Stimulated activated CD8-positive, alpha-beta memory T cell treated with anti-CD3 and anti-CD28 coated beads, Interleukin-4, amount 100 ng/mL, for 1 hour (primary cell): ENCODE measurements at places on chromosomes 7 and 10.

- no peak for DNase-seq
These were observed 550.7 kb downstream of the TYW1 start for GRCh38 chr7:67547183-67547907.

- no peak for DNase-seq
These were observed 168.6 kb upstream of the ETV1 start for GRCh38 chr7:14158111-14158510.

DNA sequence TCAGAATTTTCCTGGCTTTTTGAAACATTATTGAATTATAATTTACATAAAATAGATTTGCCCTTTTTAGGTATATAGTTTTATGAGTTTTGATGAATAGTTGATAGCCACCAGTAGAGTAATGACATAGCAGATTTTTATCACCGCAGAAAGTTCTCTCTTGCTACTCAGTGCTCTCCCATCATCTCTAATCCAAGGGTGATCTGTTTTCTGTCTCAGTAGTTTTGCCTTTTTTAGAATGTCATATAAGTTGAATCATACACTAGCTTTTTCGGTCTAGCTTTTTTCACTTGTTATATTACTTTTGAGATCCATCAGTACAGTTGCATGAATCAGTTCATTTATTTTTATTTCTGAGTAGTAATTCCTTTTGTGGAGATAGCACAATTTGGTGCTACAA lies 17.9 kb downstream of the RSBN1L start:
- DNase-seq, result no peak

GRCh38 chr7:116576350-116577319 lies 51.8 kb downstream of the CAV1 start:
- DNase-seq, result no peak

DNA sequence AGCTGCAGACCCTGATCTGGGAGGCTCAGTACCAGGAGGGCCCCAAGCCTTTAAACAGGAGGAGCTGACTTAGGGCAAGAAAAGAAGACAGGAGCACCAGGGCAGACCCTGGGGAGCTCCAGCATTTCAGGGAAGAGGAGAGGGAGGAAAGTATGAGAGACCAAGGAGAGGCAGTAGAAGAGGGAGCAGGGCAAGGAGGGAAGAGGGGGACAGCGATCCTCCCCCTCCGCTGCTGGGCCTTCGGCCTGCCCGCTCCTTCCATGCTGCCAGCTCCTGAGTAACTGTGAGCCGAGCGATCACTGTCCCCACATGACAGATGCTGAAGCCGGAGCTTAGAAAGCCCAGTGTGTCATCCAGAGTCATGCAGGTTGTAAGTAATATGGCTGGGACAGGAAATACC lies 65.9 kb downstream of the ALOX5 start:
- no peak for DNase-seq

DNA sequence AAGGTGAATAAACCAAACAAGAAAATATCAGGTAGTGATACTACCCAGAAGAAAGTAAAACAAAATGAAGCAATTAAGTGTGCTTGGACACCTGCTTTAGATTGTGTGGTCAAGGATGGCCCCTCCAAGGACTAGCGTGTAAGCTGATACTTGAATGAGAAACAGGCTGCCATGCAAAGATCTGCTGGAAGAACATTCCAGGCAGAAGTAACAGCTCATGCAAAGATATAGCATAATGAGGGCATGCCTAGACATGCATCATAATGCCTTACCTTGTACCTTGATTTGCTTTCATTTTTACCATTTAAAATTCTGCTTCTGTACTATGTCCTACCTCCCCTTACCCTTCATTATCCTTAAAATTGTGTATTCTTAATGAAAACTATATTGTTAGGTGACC lies 74.8 kb upstream of the HDAC9 start:
- DNase-seq, result no peak

DNA sequence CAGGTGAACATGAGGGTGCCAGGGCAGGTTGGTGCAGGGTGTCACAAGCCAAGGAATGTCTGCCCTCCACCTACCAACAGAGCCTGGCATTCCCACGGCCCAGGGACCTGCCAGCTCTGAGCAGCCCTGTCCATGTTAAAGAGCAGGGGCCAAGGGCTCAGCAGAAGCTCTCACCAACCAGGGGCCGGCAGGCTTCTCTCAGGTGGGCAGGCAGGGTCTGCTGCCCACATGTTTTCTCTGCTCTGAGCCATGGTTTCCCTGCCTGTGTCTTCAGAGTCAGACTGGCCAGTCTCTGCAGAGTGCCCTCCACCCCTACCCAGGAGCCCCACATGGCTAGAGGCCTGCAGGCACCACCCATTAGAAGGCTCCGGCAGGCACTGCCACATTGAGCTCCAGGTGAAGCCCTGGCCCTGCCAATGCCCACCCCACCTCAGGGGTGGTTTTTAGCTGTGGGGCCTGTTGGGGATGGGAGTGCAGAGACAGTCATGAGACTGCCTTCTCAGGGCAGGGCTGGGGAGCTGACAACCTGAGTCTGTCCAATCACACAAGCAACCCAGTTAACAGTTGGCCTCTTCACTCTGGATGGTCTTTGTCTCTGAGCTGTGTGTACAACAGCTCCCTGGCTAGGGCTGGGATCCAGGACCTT lies 135.9 kb downstream of the ARHGAP22 start:
- no peak for DNase-seq

DNA sequence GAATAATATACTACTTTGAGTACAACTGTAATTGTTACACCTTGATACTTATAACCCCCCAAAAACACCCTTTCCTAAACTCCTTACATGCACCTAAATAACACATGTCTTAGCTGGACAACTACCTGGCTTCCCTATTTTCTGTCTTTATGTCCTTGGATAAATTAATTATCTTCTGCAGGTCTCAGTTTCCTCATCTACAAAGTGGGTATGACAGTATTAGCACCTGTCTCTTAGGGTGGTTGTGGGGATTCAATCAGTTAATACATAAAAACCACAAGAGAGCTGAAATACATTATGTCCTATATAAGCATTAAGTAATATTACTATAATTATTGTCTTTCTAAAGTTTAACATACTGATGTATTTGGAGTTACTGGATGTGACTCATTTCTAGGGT lies 10.8 kb downstream of the STEAP2 start:
- no peak for DNase-seq

- DNase-seq, result no peak
These were observed 12.3 kb upstream of the SLC26A3 start for GRCh38 chr7:107815254-107815882.

DNA sequence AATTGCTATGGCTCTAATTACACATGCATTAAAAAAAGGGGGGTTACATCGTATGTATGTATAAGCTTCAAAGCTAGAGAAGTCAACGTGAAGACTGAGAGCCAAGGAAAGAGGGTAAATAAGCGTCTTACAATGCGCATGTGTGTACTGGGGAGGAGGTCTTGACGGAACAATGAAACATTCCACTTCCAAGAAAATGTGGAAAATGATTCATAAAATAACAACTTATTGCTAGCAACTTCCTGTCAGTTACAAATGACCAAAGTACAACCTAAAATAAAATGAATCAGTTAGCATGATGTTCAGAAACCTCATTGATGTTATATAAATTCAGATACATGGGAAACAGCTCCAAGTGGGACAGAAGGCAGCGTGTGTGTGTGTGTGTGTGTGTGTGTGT lies 104.1 kb upstream of the RHEB start:
- DNase-seq, result no peak

DNA sequence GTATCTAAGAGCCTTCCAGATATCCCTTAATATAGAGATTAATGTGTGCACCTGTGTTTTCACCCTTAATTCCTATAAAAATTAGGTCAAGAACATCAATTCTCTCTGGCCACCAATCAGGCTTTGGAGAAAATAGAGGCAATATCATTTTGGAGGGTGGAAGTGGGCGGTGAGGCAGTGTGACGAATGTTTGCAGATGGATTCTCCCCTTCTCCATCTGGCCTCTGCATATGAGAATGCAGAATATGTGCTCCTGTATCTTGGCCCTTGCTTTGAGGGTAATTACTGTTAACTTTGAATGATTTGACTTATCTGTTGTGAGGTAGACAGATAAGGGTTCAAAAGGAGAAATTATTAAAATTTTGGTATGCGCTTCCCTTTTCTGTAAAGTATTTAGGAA lies 304.0 kb upstream of the NPSR1 start:
- DNase-seq, result no peak

DNA sequence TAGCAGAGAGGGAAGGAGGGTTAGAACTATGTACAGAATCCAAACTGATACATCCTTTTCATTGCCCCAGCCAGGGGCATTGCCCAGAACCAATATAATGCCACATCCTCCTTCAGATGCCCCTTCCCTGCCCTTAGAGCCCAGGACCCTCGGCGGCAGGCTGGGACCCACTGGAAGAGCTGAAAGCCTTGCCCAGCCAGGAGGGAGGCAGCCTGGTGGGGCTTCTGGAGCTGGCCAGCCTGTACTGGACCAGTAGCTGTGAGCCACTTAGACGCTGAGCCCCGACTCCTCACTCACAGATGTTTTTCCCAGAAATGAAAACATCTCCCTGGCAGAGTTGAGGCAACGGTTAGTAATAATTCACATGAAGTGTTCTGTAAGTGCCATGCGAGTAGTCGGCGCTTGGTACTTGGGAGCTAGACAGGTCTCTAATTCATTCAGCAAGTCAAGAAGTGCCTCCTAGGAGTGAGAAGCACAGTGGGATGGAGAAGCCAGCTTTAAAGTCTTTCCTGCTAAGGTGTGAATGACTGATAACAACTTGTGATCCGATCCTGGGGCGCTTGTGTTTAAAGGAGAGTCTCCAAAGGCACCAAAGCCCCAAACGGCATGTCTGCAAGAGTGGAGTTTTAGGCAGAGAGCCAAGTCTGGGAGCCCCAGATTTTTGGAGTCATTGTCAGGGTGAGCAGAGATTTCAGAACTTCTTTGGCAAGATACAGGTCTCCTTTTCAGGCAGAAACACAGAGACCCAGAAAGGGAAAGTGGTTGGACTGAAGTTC lies 9.8 kb downstream of the VSIR start:
- no peak for DNase-seq

DNA sequence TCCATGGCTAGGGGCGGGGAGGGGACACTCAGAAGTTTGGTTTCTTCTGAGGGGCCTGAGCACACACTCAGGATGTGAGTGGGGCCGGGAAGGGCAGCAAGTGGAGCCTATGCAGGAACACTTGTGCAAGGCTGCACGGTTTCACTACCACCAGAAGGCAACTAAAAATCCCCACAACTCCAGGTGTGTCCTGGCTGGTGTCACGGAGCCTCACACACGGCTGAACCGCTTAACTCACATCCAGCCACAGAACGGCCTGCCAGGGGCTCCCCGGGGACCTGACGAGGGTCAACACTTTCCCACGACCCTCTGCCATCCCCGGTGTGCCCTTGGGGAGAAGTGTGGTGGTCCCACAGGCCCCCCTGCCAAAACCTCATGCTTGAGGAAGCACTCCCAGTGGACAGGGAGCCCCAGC lies 173.9 kb downstream of the ELFN1 start:
- DNase-seq, result no peak

DNA sequence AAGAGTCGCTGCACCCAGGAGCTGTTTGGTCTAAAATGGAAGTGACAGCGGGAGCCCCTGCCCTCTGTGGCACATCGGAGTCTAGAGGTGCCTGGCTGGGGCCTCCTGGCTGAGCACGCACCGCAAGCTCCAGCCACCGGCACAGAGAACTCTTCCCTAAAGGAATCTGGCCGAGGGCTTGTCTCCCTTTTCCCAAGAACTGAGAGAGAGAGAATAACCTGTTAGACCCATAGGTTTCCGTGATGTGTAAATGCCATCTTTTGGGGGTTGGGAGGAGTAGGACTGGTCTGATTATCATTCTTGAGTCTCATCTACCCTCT lies 47.3 kb downstream of the PROSER2 start:
- no peak for DNase-seq

DNA sequence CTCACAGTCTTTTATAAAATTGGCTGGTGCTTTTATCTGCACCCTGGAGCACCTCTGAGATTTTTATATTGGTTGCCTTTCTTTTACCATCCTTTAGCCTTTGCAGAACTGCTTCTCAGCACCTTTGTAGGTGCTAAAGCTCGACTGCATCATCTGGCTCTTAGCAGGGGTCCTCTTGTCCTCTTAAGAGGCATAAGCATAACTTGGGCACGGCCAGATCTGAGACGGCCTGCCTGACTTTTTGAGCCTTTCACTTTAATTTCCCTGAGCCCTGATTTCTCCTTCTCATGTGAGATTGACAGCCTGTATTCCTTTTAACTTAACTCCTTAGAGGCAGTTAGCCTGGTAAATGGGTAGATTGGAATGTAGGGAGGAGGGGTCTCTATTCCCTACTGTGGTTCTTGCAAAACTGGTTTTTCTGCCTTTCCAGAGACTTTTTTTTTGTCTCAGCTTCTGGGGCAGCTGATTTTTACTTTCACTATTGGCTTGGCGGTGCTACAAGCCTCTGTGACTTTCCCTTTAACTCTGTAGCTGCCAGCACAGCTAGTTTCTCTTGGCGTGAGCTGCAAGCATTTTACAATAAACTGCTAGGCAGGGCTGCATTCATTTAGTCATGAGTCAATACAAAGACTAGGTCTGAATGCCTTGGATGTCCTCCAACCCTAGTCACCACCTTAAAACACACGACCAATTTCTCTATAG lies 24.0 kb downstream of the ZPBP start:
- DNase-seq, result no peak

DNA sequence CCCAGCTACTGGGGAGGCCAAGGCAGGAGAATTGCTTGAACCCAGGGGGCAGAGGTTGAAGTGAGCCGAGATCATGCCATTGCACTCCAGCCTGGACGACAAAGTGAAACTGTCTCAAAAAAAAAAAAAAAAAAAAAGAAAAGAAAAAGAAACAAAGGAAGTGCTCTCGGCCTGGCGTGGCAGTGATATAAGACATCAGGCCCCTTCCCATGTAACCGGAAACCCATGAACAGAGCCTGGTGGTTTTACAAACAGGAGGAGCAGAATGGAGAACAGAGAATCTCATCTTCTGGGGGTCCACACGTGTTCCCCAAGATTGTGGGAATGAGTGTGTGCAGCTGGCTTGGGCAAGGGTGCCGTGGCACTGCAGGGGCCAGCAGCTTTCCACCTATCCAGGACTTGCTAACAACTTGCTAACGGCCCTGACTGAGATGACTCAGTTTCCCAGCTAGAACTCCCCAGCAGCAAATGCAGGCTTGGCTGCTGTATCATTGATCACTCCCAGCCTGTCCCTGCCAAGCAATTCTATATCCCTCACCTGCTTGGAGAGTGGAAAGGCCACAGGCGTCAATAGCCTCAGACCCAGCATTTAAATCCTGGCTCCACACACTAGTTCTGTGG lies 103.0 kb downstream of the COL26A1 start:
- DNase-seq, result no peak

GRCh38 chr7:67535241-67535989 lies 538.8 kb downstream of the TYW1 start:
- no peak for DNase-seq

DNA sequence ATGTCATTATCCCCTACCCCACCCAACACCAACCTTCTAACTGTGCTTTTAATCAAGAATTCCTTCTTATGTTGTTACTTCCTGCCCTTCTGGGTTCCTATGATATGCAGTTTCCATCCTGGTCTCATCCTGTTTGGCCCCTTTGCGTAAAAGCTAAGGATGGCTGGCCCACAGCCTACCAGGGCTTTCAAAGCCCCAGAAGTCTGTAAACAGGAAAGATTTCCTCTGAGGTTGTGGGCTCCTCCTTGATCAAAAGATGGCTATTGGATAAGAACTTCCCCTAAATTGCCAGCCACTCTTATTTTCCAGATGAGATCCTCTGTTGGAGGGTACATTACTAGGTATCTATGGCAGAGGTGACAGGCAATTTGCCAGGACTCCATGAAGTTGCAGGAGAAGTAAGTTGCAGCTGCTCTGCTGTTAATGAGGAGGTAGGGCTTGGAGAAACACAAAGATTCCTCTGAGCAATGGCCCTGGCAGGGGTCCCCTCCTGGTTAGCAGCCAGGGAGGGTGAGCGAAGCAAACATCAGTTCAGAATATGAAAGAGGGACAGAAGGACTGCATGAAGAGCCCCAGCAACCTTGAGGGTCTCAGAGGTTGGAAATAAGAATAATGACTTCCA lies 32.1 kb downstream of the NRP1 start:
- DNase-seq, result no peak
